Stimulated activated CD8-positive, alpha-beta memory T cell treated with anti-CD3 and anti-CD28 coated beads, Interleukin-7, amount 100 ng/mL, for 48 hours (primary cell): ENCODE measurements at places on chromosomes 2 and 18.

- no peak for DNase-seq
Measured at GRCh38 chr2:65232636-65233035, 5.0 kb downstream of the ACTR2 start.

DNA sequence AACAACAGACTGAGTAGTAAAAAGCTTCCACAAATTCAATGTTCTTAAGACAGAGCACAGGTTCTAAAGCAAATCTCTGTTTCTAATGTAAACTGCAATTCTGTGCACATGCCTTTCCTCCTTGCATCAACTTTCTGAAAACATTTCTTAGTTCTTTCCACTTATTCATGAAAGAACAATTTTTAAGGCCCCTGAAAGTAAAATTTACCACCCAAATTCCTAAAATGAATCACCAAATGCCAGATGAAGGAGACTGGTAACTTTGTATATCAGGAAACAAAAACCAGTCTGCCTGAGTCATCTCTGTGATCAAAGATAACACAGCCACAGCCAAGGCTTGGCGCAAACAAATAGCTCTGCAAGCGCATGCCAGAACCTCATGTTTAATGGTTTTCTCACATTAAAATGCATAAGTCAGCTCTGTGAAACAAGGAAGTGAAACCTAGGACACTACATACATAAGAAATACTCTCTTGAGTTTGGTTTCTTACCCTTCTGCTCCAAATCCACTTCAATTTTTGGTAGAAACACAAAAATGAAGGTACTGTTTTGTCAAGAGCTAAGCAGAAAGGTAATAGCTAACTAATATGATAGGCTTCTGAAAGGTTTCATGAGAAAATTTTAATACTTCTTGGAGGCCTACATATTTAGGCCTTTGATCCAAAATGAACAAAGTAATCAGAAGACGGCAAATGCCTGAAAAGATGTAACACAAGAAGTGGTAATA is 169.4 kb downstream of the THADA start:
- peak; percentile 67 for DNase-seq

GRCh38 chr18:49811151-49811938 is 2.0 kb downstream of the ACAA2 start:
- no peak for DNase-seq

GRCh38 chr2:9303528-9304225 is 97.1 kb downstream of the ASAP2 start:
- DNase-seq, result no peak

- no peak for DNase-seq
Measured at GRCh38 chr2:236576953-236577352, 7.3 kb downstream of the ACKR3 start.

DNA sequence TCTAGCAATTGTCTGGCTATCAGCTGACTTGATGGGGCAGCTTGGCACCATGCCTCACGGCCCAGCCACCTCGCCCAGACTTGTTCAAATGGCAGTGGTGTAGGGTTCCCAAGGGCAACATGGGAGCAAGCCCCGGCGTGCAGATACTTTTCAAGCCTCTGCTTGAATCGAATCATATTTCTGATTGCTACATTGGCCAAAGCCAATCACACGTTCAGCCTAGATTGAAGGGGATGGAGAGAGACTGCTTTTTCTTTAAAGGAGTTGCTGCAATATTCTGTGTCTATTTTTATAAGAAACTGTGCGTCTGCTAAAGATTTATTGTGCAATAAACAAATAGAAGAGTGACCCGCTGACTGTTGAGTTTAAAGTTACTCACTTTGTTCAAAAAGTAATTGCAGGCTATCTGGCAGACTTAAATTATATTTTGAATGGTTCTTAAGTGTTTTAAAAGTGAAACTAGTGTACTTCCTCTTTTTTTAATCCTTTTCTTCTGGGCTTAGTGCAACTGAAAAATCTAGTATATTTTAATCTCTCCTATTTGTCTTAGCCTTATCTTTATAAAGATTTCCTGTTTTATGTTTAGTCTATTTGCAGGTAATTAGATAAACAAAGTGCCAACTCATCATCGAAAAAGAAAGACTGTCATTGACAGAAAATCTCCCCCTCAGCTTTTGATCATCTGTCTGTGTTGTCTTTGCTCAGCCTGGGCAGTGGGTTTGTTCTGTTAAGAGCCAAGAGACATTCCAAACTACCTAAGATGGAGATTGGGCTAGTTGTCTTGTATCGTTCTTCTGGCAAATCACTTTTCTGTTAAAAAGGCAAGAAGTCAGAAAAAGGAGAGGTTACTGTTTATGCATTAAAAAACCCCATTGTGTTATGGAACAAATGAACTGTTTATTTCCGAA is 156.1 kb downstream of the TPGS2 start:
- DNase-seq, result no peak

- no peak for DNase-seq
Measured at GRCh38 chr2:152402780-152403759, 68.1 kb downstream of the FMNL2 start.

DNA sequence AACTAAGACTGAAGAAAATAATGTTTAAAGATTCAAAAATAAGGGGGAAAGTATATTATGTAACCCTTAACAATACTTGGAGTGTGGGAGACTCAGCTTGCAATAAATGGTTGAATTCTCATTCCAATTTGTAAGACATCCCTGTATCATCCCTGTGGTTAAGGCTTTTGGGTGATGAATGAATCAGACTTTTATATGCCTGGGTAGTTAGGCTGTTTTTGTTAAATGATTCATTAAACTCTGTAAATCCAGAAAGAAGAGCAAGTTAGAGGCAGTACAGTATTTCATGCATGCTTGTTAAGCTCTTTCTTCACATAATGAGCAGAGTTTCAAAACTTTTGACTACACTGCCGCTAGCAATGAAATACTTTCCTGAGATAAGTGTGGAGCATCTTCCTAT is 948.8 kb downstream of the SOCS6 start:
- no peak for DNase-seq

DNA sequence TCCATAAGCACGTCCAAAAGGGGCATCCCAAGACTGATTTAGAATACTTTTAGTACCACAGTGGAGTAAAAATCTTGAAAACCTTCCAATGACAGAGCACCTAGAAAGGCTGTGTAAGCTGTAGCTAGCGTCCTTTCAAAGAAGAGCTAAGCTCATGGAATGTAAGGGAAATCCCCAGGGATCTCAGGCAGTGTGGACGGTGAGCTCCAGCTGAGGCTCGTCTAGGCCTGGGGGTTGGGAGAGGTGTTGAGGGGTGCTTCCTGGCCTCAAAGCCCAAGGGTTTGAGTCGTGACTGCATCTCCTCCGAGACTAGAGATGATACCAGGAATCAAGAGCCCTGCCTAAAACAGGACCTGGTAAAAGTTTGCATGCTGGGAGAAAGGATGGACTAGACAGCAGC is 7.6 kb downstream of the CTIF start:
- no peak for DNase-seq

GRCh38 chr2:70454936-70455544 is 98.6 kb downstream of the TGFA start:
- no peak for DNase-seq

DNA sequence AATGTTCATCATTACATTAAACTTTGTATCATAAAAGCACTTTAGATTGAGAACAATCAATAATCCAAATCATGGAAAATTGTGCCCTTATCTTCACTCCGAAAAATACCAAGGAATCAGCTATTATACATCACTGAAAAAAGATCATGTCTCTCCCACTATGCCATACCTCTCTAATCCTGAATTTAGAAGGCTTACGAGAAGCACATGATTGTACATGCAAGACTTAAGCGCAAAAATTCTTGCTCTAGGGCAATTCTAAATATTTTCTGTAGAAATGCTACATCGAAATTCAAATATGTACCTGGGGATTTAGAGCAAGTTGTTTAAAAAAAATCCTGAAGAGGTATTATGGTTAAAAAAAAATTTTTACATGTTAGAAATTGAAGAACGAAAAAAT is 1.3 kb downstream of the CYTIP start:
- no peak for DNase-seq

GRCh38 chr18:44786688-44787087 is 106.0 kb downstream of the SETBP1 start:
- DNase-seq, result no peak

DNA sequence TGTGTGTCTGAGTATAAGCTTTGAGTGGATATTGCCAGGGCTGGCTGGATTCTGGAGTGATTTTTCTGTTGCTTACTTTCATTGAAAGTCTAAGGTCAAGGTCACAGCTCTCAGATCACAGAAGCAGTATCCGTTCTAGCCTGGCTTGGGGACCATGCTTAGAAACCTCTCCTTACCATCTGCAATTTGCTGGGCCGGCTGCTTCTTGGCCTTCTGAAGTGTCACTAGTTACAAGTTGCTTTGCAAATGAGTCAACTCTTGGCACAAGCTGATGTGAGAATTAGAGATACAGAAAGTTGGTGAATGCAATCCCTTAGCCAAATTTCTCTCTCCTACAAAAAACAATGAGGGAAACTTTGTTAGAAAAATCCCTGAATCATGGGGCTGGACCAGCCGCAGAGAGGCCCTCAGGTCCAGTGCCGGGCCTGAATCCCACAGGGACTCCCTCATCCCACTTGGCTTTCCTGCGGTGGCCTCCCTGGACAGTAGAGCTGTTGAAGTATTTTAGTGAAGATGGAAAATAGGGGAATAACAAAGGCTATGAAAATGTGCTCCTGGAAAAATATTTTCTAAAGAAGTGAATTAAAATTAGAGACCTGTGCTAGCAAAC is 92.7 kb upstream of the CNGA3 start:
- DNase-seq, result no peak

DNA sequence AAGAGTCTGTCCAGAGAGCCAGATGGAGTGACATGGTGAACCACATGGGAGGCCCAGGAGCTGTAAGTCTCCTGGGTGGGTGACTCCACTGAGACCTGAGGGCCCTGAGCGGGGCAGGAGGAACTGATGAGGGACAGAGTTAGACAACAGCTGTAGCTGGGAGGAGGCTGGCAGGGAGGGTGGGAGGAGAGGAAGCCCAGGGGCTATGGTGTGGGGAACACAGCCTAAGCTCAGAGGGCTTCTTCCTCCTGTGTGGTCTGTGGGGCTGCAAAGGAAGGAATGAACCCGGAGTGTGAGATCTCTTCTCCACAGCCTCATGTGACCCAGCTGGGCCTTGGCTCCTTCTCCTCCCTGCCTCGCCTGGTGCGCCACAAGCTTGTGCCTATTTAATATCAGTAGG is 395.6 kb upstream of the HS6ST1 start:
- DNase-seq, result no peak

GRCh38 chr2:43157506-43158246 is 68.7 kb downstream of the ZFP36L2 start:
- no peak for DNase-seq

DNA sequence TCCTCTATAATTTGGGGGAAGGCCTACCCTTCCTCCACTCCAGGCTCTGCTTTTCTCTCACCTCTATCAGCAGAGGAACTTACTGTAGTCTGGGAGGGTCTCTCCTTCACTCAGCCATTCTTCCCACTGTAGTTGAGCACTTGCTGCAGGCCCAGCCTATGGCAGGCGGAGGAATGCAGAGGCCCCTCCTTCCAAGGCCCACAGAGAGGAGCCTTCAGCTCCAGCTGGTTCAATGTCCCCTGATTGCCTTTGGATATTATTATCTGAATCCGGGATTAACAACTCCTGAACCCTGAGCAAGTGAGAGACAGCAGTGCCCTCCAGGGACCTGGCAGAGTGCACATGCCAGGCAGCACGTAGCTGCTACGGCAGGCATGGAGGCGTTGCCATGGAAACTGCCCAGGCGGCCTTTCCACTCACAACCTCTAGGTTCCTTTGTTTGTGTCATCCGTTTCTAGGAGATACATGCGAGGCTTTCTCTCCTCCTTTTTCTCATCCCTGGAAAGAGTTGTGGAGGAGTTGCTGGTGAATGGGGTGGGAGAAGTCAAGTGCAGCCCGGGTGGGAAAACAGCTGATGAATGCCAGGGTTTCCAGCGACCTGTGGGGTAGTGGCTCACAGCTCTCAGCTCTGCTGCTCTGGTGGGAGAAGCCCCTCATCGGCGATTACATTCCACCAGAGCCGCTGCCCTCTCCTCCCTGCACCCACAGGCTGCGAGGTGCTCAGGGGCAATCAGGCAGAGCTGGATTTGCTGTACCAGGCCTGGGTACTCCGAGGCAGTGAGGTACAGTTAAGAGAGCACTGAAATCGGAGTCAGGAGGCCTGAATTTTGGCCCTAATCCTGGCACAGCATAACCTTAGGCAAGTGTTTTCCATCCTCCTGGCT is 55.3 kb upstream of the HK2 start:
- no peak for DNase-seq

GRCh38 chr2:215884451-215885087 is 128.8 kb downstream of the MREG start:
- no peak for DNase-seq

DNA sequence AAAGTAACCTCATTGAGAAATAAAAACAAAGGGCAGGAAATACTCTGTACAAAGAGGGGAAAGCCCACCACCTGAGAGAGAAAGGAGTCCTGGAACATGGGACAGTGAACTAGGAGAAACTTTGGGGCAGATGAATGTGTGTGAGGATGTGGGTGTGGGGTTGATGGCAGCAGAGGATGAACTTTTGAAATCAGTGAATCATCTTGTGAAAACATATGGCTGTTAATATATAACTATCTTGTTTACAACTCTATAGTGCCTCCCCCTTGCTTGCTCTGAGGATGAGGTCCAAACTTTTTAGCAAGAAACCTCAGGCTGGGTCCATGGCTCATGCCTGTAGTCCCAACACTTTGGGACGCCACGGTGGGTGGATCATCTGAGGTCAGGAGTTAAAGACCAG is 171.8 kb upstream of the LHCGR start:
- no peak for DNase-seq

- no peak for DNase-seq
Measured at GRCh38 chr2:163859951-163860350, 124.1 kb upstream of the FIGN start.

- no peak for DNase-seq
Measured at GRCh38 chr2:95063086-95063958, 37.8 kb downstream of the MAL start.

DNA sequence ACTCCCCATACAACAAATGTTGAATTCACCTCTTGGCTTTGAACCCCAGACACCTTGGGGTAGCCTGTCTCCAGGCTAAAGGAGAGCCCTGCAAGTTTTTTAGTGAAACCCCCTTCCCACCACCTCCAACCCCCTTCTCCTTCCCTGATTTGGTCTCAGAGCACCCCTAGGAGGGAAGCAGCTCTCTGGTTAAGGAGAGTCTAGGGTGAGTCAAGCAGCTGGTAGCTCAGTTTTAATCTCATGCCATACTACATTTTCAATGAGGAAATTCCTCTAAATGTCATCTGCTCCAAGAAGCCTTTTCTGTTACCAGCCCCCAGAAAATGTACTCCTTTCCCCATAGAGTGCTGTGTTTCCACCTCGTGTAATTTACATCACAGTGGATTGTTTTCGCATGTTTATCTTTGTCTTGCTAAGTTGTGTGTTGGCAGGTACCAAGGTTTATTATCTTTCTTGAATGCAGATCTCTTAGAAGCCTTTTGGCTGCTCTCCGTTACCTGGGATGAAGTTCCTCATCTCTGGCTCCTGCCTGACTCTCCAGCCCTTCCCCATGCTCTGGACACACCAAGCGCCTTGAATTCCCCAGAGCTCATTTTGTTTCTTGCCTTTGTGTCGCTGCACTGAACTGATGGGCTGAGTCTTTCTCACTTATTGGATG is 82.2 kb downstream of the ASAP2 start:
- DNase-seq, result no peak

DNA sequence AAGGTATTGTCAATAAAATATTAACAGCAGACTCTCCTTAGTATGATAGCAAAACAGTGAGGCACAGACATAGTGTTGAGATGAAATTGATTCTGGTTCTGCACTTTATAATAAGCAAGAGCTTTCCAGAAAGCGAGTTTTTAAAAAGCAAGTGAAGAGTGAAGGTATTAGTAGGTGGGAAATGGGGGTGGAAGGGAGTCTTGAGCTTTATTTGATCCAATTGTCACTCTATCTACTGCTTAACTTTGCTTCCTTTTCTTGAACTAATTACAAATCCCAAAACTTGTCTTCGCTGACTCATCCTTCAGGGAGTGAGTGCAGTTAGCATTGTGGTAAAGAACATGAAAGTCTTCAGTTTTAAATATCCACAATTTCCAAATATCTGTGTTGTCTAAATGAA is 120.6 kb upstream of the BOD1L2 start:
- DNase-seq, result no peak
